ENCODE measurements at places on chromosomes 12 and 14.

DNA sequence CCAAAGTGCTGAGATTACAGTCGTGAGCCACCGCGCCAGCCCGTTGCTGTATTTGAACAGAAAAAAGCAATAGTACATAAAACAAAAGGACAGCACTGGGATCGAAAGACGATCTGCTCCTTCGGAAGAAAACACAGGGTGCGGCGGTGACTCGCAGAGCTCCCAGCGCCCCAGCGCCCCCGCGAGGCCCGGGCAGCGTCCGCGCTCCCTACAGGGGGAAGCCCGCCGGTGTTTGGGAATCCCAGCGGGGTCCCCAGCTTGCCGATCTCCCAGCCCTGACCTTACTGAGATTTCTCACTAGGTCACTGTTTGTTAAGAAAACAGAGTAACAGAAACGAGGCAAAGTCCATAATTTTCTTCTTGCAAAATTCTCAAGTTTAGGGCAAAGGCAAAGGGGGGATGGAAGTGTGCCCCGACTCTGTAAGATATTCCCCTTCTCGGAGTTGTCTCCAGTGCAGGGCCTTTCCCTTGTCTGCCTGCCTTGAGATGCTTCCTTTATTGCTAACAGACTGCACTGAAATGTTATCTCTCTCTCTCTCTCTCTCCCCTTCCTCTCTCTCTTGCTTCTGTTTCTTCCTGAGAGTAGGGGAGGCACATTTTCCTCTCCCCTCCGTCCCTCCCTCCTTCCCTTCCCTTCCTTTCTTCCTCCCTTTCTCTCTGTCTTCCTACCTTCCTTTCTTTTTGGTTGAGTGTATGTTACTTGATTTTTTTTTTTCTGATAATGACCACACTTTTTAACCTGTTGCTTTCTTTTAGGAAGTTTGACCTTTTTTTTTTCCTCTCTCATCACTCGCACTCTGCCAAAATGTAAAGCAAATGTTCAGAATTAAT lies 91.9 kb downstream of the TMEM30B start:
- no peak for DNase-seq

DNA sequence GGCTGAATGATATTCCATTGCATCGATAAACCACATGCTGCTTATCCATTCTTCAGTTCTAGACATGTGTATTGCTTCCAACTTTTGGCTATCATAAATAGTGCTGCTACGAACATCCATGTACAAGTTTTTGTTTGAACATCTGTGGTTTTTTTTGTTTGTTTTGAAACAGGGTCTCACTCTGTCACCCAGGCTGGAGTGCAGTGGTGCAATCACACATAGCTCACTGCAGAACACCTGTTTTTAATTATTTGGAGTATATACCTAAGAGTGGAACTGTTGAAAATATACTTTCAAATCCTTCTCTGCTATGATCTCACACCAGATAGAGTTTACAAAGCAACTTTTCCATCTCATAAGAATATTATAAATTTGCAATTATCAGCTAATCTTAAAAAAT lies 124.2 kb downstream of the TTC7B start:
- no peak for DNase-seq

GRCh38 chr14:50001999-50002925 lies 109.4 kb downstream of the ARF6 start:
- DNase-seq = no peak

GRCh38 chr12:11662369-11662768 lies 12.9 kb downstream of the ETV6 start:
- no peak for DNase-seq

- DNase-seq = no peak
Observed at GRCh38 chr12:123105211-123105826, 45.6 kb downstream of the PITPNM2 start.

DNA sequence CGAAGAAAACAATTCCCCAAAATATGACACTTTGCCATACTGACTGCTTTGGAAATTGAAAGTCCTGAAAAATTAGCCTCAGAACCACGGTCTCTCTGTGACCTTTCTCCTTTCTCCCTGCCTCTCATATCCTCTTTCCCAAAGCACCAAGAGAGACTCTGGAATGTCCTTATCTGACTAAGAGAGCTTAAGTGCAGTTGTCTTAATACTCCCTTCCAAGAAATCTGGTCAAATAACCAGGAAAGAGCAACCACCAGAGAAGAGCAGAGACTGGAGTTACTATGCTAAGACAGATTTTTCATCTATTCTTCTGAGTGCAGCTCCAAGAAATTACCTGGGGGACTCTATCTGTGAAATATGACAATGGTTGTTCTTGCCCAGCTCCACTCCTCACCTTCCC lies 10.5 kb upstream of the BTG1 start:
- DNase-seq = no peak
